Panc1 (cell line): ENCODE measurements at places on chromosomes 11 and 22. TPM values are rescaled to one million over a fixed set of nuclear protein-coding genes. Genes with fewer than 3 reads are reported as not detected.

DNA sequence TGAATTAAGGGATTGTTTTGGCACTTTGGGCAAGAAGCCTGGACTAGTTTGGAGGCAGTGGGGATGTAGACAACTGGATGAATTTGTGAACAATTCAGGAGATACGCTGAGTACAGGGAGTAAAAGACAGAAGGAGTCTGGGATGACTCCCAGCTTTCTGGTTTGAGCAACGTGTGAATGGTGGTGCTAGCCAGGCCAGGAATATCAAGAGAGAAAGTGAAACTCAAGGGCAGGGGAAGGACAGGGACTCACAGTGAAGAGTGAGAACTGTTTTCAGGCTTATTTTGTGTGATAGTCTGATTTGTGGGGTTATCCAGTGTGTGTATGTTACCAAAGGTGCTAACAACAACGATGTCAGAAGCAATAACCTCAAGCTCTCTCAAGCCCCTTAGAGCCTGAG, 15.9 kb downstream of the CHRM1 start:
- no peak for DNase-seq

DNA sequence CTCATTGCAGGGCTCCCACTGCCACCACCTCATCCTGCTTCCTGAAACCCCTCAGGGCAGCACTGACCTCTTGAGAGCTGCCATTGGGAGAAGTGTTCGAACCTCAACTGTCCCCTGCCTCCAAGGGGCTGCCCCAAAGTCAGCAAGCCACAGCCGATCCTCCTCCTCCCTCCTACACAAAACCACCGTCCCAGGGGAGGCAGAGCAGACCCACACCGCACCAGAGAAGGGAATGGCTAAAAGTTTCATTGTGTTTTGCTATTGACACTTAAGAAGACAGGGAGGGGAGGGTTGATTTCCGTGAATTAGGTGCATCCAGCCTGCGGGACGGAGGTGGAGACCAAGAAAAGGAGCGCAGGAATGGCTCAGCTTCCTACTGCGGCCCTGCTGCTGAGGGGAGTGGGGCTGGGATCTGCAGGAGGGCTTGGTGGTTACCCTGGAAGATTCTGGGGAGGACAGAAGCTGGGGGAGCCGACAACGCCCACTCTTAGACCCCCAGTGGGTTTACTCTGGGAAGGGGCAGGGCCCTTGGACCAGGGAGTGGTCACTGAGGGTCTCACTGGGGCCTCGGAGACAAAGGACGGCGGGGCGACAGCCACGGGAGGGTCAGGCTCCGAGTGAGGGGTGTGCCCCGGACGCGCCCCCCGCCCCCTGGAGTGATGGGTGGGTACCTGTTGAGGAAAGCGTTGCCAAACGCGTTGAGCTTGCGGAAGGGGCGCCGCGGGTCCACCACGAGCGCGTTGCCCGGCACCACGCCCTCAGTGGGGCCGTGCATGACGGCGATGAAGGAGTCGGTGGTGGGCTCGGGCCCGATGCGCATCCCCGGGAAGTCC, 815 bp downstream of the EHD1 start:
- no peak for DNase-seq

DNA sequence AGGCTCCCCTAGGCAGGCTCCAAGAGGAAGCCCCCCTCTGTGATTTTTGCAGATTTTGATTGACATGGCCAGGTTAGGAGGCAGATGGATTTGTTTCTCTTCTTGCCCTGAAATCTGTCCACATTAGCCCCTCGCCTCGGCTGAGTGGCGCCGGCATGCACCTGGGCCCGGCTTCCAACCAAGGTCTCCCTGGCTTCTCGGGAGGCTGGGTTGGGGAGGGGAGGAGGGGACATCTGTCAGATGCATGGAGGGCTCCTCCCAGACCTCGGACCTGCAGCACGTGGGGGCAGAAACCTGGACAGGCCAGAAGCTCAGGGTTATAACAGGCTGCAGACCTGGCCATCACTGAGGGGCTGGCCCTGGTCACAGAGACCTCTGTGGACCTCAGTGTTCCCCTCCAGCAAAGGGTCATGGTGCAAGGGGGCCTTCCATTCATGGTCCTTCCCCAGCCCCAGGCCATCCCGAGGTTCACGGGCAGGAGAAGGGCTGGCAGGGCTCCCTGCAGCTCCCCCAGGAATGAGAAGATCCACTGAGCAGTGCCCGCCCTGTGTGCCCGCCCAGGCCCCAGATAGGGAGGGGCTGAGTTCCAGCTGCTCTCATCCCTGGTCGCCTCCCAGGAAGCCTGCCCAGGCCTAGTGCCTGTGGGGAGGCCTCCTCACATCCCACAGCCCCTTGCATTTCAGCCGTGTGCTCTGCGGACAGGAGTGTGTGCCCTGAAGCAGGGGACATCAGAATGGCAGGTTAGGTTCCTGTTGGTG, 747.8 kb downstream of the BRD1 start:
- DNase-seq: no peak

- no peak for DNase-seq
Observed at GRCh38 chr11:11657218-11657955, 35.6 kb upstream of the GALNT18 start.

DNA sequence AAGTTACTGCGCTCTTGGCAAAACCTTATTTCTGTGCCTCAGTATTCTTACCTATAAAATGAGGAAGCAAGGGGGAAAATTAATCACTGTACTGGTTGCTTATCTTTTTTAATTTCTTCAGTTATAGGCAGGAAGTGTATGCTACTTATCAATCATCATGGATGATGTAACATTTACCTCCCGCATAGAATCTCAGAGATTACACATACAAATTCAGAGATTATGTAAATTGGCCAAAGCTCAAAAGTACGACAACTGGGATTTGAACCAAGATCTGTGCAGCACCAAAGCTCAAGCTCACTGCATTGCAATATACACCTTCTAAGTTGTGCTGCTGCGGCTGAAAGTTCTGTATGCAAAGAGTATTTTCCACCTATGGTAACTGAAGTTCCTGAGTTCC, 83.0 kb downstream of the PDHX start:
- no peak for DNase-seq

DNA sequence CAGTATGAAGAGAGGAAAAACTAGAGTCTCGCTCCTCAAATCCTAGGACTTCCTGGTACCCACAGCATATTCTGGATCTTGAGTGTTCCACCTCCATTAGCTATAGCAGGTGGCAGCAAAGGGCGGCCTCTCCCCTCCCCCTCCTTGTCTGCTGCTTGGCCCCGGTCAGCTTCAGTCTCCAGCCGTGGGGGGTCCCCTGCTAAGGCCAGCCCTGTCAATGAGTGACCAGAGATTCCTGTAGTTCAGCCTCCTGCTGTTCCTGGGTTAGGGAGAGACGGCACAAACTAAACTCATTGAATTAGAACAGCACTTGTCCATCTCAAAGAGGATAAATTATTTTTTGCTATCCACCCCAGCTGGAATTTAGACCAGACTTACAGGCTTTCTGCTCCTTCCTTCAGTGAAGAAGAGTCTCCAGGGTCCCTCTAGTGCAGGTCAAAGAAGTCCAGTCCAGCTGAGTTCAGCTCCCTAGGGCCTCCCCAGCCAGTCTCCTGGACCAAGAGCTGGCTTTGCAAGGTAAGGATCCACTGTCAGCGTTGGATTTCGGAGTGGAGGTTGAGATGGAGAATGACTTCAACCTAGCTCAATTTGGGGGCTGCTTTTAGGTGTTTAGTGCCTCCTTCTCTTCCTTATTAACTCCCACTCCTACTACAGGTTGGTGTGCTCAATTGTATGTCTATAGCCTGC, 1.1 kb upstream of the PHLDB1 start:
- no peak for DNase-seq

- DNase-seq: no peak
Observed at GRCh38 chr22:36433318-36434231, 45.8 kb upstream of the MYH9 start.

DNA sequence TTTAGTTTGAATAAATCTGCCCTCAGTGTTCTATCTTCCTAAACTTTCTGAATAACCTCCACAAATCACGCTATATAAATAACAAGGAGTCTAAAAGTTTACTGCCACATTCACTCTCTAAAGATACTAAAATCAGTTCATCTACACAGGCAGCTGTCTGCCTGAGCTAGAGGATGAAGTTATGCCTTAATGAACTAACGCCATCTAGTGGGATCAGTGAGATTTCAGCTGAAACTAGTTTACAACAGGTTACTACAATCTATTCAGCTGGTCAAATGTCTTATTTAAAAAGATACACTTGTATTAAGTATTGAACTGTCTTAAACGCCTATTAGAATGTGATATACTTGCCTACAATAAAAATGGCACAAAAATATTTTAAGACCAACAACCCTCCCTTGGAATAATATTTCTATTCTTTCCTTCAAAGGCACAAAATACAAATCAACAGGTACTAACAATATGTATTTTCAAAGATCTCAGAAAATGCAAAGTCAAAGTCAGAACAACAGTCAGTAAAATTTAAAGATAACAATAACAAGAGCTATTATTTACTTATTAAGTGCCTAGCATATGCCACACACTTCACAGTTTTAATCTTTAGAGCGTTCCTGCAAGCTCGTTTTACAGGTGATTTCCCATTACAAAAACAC, 84.1 kb downstream of the LARGE2 start:
- peak; percentile 59 for DNase-seq

The TRIM22 gene
- total RNA-seq: 1.4 TPM

The ASRGL1 gene
- 43.2 TPM for total RNA-seq

The MRGPRX4 gene
- total RNA-seq: not detected

The JAML gene
- total RNA-seq: 0.39 TPM

The ADM2 gene
- 3.9 TPM for total RNA-seq
